ENCODE measurements at places on chromosomes 11 and 22.

GRCh38 chr11:9015677-9016076 is 11.9 kb upstream of the NRIP3 start:
- no peak for DNase-seq

DNA sequence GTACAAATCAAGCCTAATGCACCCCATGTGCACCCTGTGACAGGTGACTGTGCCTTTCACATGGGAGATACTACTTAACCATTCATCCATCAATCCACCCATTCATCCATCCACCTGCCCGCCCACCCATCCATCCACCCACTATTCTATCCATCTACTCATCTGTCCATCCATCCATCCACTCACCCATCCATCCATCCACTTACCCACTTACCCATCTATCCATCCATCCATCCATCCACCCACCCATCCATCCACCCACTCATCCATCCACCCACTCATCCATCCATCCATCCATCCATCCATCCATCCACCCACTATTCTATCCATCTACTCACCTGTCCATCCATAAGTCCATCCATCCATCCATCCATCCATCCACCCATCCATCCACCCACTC is 7.5 kb downstream of the C11orf24 start:
- DNase-seq: no peak

DNA sequence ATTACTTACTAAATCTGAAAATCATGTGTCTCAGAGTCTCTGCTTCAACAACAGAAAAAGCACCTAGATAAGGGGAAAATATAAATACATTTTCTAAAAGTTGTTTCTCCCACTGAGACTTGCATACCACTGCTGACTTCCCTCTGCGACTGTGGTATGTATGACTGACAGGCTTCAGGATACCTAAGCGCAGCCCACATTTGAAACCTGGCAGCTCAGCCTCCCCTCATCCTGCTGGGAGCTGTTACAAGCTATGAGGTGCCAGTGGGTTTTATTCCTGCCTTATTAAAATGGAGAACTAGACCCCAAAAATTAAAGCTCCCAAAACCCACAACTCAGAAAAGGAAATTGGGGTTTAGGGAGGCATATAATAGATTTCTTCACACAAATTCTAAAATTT is 133.6 kb downstream of the RAB38 start:
- DNase-seq: no peak

DNA sequence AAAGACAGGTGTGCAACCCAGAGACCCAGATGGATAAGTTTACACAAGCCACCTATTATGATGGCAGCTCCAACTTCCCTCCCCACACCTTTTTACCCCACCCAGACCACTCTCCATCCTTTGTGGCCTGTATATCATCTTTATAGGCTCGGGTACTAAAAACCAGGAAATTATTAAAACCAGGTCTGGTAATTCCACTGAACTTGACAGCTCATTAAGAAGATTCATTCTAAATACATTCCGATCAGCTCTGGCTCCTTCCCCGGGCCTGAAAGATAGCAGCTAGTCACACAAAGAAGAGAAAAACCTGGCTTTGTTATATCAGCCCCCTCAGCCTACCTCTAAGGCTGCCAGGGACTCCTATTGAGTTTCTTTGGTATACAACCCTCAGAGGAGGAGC is 67.9 kb upstream of the API5 start:
- DNase-seq: no peak

DNA sequence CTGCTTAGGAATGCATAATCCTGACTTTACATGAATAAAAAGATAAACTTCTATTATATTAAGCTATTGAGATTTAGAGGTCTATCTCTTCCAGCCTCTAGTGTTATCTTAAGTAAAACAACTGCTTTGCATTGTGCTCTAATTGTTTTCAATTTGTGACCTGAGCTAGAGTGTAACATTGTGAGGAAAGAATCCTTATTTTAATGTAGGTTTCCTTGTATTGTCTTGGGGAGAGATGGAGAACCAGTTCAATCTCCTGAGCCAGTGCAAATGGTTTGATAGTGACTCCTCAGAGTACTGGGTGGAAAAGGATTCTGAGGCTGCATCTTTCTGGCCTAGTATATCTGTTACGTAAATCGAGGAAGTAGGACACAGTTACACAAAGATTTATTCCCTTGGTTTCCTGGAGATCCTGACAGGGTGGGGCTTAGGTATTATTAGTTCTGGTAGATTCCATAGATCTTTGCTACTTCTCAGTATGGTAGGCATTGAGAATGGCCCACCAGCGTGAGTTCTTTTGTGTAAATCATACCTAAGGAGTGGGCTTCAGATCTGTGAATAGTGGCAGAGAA is 683.5 kb upstream of the CCDC179 start:
- DNase-seq: no peak

DNA sequence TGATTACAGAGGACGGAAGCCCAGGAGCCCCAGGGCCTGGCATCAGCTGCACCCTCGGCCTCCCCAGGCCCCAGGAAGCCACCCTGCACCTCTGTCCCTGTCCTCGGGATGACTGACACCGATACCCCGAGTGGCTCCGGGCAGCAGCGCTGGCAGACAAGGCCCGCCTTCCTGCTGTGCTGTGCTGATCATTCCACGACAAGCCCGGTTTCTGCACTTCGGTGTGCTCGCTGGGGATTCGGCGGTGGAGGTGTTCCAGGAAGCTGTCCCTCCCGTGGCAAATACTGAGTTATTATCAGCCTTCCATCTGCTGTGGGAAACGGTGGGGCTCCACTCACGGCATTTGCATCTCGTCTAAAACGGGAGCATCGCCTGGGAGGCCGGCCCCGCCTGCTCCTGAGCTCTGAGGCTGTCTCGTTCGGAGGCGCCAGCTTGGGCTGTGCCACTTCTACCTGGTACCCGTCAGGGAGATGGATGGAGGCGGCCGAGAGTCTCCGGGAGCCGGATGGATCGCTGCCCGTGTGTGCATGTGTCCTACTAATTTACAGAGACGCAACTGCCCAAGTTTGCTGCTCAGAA is 506.1 kb downstream of the BRD1 start:
- no peak for DNase-seq

GRCh38 chr22:46961591-46962295 is 199.3 kb downstream of the TBC1D22A start:
- DNase-seq: no peak

DNA sequence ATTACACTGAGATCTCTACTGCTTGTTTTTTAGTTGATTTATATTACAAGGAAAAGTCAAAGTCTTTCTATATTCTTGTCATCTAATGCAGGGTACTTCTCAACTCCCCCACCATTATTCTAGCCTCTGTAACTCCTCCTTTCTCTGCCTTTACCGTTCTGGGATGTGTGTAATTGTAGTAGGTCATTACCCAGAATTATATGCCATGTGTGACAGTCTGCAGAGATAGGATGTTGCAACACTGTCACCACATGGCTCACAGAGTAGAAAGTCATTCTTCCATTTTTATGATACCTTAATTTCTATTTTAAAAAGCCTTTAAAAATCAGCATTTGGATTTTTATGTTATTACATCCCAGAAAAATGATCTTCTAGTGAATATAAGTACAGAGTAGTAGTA is 32.7 kb downstream of the ZNF143 start:
- no peak for DNase-seq

- no peak for DNase-seq
Measured at GRCh38 chr22:39729141-39729934, 158.8 kb downstream of the CACNA1I start.

- DNase-seq: no peak
Measured at GRCh38 chr11:1049431-1049891, 12.9 kb upstream of the MUC6 start.

DNA sequence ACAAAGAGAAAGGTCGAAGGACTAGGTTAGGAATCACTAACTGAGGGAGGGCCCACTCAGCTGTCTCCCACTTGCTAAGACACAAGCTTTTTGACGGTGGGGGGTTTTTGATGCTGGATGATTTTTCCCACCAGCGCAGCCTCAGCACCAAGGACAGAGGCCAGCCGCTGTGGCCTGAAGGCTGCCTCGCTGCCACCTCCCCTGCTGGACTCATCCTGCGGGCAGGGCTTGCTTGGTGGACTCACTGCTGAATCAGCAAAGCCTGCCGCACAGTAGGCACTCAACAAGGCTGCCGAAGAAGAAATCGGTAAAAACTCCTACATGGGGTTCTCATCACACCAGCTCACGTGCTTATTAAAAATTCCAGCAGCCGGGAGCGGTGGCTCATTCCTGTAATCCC is 2.6 kb downstream of the ALG12 start:
- no peak for DNase-seq

- no peak for DNase-seq
Measured at GRCh38 chr22:46528121-46528610, 9.3 kb downstream of the CELSR1 start.

DNA sequence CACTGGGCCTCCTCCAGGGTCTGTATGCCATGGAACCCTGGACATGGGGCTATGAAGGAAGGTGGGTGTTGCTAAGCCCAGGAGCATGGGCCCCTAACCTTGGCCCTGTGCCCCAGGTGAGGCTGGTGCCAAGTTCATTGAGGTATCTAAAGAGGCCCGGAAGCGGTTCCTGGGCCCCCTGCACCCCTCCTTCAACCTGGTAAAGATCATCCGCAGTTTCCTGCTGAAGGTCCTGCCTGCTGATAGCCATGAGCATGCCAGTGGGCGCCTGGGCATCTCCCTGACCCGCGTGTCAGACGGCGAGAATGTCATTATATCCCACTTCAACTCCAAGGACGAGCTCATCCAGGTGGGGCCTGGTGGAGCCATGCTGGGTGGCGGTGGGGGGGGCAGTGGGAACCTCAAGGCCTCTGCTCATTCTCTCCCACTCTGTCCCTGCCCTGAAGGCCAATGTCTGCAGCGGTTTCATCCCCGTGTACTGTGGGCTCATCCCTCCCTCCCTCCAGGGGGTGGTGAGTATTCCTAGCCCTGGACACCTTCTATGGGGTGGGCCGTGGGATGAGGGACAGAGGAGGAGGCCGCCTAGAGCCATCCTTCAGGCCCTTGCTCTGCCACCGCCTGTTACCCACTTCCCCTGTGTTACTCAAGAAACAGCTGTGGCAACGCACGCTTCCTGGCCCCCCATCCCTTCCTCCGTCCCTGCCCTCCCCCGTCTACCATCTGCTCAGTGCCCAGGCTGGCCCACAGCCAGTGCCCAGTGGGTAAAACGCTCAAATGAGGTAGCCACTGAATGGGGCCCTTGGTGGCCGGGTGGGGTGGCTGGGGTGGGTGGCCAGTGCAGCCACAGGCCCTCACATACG is 3.0 kb downstream of the PNPLA2 start:
- DNase-seq: no peak

DNA sequence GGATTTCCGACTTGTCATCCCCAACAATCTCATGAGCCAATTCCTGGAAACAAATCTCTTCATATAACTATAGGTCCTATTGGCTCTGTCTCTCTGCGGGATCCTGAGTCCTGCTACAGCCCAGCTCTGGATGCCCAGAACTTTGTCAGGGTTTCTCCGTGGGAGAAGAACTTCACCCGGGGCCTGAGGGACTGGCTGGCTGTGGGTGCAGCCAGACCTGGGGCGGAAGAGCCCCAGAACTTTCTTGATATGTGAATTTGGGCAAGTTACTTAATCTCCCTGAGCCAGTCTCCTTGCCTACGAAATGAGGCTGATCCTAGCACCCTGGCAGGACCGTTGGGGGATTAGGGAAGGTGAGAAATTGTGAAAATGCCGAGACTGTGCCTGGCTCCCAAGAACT is 6.6 kb upstream of the TRIM29 start:
- no peak for DNase-seq

DNA sequence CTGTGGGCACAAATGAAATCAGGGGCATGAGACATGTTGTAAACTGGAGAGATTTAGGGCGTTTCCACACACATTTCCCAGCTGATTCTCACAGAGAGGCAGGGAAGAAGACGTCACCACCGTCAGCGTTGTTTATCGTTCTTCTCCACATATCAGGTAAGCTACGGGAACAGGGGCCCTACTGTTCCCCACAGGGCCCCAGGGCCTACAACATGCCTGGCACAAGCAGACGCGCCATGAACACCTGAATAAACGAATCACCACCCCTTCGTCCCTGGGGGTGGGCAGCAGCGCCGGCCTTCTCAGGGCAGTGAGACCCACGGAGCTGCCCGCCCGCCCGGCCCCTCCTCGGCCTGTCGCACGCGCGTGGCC is 342 bp downstream of the EFCAB6 start:
- no peak for DNase-seq

GRCh38 chr11:110919241-110919922 is 207.1 kb upstream of the ARHGAP20 start:
- no peak for DNase-seq

- no peak for DNase-seq
Measured at GRCh38 chr11:20934516-20934915, 265.1 kb downstream of the NELL1 start.

Data from stimulated activated CD8-positive, alpha-beta memory T cell treated with anti-CD3 and anti-CD28 coated beads, Interleukin-7, amount 100 ng/mL, for 1 hour (primary cell).